Fibroblast of skin of left biceps (primary cell): ENCODE measurements at places on chromosomes 16 and 17.

- DNase-seq = no peak
Observed at GRCh38 chr16:58588406-58588805, 41.2 kb downstream of the CNOT1 start.

DNA sequence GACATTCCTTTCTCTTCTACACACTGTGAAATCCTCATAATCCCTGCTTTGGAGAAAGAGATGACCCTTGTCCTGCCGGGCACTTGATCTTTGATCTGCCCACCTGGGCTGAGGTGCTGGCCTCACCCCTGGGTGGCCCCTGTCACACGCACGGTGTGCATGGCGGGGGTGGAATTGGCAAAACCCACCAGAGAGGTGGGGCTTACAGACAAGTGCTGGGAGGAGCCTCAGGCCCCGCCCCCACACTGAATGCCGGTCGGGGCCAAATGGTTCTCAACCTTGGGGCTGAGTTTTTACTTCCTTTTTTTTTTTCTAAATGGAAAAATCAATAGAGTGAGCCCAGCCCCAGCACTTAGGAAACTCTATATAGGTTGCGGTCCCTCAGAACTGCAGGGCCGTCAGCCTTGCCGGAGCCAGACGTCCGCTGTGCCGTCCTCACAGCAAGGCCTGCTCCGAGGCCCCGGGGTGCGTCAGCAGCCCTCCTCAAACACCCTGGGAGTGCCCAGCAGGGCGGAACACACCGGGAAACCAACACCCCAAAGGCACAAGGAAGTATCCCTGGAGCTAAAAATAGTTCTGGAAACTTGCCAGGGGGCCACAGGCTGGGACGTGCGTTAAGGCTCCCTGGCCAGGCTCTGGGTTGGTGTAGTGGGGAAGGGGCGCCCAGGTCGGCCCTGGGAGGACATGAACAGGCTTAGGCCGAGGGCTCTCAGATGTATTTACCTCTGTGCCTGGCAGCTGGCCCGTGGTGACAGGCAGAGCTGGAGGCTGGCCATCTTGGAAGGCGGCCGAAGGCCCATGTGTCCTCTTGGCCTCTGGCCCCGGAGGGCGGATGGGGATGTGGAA is 11.0 kb downstream of the GPRC5C start:
- DNase-seq = no peak

- DNase-seq = no peak
Observed at GRCh38 chr17:61310590-61310989, 89.1 kb upstream of the TBX2 start.

DNA sequence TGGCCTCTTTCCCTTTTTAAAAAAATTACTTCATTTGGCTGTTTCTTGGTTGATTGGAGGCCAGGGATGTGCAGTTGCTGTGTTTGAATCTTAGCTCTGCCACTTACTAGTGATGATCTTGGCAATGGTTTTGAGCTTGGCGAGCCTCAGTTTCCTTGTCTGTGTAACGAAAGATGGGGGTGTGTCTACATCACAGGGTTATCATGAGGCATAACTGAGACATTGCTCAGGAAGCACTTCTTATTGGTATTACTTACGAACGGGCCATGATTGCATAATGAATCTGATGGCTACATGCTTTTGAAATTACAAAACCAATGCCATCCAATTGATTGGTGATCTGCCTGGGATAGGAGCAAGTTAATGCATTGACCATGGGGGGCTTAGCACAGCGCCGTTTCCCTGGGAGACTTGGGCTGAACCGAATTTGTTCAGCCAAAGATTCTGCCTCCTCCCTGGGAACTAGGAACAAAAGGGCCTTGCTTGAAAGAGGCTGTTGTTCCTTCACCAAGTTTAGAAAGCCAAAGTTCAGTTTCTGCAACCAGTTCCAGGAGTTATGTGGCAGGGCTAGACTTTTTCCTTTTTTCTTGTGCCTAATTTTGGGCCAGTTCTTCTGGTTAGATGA is 21.9 kb downstream of the CMIP start:
- DNase-seq = no peak

GRCh38 chr17:38600906-38601305 is 4.8 kb downstream of the SRCIN1 start:
- no peak for DNase-seq

GRCh38 chr17:64146418-64147109 is 16.6 kb upstream of the ERN1 start:
- DNase-seq = no peak

- DNase-seq = peak; percentile 2
Observed at GRCh38 chr17:65332375-65332774, 195.2 kb downstream of the RGS9 start.

DNA sequence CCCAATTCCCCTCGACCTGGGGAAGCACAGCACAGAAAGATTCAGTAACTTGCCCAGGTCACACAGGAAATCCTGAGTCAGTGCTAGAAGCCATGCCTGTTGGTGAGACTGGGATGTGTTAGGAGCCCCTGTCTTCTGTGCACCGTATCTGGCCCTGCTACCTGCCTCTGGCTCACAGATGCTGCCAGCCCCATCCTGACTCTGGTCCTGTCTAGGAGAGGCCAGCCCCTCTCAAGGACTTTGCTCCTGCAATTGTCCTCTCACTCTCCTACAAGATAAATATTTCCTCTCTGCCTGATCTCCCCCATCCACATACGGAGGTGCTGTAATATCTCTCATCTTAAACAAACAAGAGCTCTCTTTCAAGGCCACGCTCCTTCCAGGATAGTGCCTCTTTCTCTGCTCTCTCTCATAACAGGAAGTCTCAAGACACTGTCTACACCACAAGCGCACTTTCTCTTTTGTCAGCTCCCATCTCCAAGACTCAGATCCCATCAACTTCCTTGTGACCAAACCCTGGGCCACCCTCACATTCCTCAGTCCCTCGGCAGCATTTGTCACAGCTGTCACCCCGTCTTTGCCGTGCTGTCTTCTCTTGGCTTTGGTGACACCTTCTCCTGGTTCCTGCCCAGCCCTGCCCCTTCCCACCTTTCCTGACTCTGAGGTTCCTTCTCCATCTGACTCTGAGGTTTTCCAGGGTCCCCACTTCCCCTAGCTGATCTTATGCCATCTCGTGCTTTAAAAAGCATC is 1.9 kb downstream of the SLC13A2 start:
- DNase-seq = no peak

DNA sequence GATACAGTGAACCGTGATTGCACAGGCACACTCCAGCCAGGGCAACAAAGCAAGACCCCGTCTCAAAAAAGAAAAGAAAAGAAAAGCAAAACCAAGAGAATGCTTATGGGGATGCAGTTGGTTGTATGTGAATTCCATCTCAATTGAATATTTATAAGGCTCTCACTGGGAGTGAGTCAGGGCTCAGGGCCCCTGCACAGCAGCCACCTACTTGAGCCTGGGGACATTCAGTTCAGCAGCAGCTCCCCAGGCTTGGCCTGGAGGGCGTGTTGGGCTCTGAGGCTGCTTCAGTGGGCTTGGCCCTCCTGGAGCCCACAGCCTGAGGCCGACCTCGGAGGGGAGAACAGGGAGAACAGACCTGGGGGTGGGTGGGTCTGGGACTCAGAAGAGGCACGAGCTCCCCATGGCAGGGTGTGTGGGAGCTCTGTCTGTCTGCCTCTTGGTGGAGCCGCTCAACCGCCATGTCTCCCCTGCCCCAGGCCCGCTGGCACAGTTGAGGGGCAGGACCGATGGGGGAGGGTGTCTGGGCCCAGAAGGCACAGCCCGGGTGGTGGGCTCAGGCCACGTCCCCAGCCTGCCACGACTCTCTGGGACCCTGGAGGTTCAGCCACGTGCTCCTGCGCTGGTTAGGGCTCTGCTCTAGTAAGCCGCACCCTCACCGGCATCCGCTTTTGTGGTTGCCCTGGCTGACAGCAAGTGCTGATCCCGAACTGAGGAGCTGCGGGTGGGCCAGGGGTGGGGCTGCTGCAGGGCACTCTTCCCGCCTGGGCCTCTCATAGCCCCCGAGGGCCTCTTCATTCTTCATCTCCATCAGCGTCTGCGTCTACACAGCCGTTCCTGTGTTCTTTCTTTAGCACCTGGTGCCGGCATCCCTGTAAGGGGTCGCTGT is 24.8 kb downstream of the ZFPM1 start:
- no peak for DNase-seq

GRCh38 chr17:40622509-40622928 is 25.1 kb downstream of the SMARCE1 start:
- no peak for DNase-seq

- peak; percentile 42 for DNase-seq
Observed at GRCh38 chr17:82611140-82612058, 36.8 kb downstream of the WDR45B start.

GRCh38 chr16:84117494-84117843 is 727 bp upstream of the MBTPS1 start:
- no peak for DNase-seq

GRCh38 chr17:59802160-59802559 is 90.6 kb downstream of the TUBD1 start:
- DNase-seq = no peak

DNA sequence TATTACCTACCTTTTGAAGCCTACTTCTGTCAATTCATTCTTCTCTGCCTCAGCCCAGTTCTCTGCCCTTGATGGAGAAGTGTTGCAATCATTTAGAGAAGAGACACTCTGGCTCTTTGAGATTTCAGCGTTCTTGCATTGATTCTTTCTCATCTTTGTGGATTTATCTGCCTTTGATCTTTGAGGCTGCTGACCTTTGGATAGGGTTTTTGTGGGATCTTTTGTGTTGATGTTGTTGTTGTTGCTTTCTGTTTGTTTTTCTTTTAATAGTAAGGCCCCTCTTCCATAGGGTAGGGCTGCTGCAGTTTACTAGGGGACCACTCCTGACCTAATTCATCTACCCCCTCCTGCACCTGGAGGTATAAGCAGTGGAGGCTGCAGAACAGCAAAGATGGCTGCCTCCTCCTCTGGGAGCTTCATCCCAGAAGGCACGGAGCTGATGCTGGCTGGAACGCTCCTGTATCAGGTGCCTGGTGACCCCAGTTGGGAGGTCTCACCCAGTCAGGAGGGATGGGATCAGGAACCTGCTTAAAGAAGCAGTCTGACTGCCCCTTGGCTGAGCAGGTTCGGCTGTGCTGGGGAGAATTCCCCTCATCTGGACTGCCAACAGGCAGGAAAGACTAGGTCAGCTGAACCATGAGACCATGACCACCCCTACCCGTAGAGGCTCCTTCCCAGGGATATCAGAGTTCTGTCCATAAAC is 28.0 kb downstream of the NFATC3 start:
- no peak for DNase-seq

- DNase-seq = no peak
Observed at GRCh38 chr17:41082626-41083025, 1.3 kb upstream of the KRTAP4-7 start.

DNA sequence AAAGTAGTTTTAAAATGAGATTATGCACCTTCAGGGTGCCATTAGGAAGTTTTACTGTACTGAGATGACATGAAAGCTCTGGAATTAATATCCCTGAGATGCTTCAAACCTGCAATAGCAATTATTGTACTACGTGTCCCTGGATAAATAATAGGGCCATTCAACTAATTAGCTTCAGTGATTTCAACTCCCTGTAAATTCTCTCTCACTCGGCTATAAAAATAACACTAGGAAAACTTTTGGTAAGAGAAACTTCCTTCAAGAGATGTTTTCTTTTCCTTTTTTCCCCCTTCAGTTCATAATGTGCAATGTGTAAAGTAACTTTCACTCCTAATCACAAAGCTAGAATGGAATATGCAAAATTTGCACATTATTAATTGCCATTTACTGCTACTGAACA is 146.4 kb downstream of the SNX11 start:
- DNase-seq = no peak

GRCh38 chr16:46730801-46731690 is 17.1 kb downstream of the MYLK3 start:
- no peak for DNase-seq

DNA sequence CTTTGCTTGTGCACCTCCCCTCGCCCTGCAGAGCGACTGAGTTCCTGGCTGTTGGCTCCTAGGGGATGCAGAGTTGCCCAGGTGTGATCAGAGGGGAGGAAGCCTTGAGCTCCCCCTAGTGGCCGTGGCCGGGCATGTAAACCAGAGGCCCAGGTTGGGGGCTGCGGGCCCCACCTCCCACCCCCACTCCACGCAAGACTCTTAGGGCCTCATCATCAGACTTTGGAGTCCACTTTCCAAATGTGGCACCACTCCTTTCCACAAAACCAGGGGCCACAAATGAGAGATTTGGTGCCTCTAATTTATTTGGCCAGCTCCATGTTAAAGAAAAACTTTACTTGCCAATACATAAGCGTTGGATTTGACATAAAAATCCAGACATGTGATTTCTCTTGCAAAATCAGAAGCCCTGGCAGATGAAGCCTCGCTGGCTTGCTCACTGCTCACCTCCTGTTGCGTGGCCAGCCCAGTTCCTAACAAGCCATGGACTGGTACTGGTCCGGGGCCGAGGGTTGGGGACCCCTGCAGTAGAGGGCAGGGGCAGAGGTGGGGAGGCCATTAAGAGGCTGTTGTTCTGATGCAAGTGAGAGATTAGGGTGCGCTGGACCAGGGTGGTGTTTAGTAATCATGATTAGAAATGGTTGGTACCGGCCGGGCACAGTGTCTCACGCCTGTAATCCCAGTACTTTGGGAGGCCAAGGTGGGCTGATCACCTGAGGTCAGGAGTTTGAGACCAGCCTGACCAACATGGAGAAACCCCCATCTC is 28.7 kb upstream of the GAS7 start:
- no peak for DNase-seq

DNA sequence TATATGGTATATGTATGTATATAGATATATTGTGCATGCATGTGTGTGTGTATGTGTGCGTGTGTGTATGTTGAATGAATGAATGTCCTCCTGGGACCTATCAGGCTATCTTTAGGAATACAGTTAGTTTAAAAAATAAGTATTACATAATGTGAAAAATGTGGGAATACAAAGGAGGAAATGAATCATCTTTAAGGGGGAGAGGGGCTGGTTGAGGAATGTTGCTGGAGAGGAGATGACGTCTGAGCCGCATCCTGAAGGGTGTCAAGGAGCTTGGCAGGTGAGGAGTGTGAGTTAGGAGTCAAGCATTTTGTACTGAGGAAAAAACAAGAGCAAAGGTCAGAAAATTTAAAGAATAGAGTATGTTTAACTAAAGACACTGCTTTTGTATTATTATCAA is 62.4 kb upstream of the NLK start:
- peak; percentile 16 for DNase-seq

DNA sequence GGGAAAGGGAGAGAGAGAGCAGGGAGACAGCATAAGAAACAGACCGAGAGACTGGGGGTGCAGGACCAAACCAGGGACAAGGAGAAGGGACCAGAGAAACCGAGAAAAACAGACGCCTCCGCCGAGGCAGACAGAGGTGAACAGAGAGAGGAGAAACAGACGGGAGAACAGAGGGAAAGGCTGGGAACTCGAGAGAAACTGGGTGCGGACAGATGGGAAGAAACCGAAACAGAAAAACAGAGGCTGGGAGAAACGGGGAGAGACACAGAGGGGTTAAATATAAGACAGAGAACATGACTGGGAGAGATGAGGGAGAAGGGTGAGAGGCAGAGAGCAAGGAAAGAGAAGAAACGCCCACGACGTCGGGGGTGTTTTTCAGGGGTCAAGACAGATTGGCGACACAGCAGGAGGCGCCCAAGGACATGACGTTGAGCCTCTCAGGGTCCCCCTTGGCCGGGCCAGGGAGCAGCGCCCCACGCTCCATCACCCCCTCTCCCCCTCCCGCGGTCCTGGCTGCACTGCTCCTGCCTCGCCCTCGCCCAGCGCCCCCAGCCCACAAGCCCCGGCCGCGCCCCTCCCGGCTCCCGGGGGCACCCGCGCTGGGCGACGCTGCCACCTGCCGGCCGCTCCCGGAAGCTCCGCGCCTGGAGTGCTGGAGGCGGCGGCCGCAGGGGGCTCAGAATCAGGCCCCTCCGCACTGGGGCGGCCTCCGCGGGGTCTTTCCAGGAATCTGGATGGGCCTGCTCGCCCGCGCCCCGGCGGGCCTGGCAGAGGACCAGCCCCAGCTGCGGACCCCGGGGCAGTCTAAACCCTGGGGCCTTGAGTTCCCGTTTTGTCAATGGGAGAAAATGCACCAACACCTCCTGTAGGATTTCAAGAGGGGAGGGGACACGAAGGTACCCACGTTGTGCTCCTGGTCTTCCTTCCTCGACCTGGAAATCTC is 1.3 kb upstream of the TMEM92 start:
- DNase-seq = no peak
